ENCODE measurements at places on chromosomes 4 and X.

- DNase-seq = no peak
These were observed 16.8 kb downstream of the DCX start for GRCh38 chrX:111395149-111395548.

GRCh38 chr4:84235126-84235944 lies 263.8 kb downstream of the NKX6-1 start:
- DNase-seq = no peak

- no peak for DNase-seq
These were observed 40.1 kb upstream of the HELT start for GRCh38 chr4:184978211-184978610.

GRCh38 chr4:54709400-54709799 lies 51.6 kb downstream of the KIT start:
- DNase-seq = no peak

- DNase-seq = no peak
These were observed 237.0 kb downstream of the MGST2 start for GRCh38 chr4:139902321-139903320.

GRCh38 chr4:149980941-149981340 lies 97.3 kb upstream of the DCLK2 start:
- DNase-seq = peak; percentile 16

GRCh38 chr4:1047106-1047975 lies 35.9 kb downstream of the FGFRL1 start:
- no peak for DNase-seq

- no peak for DNase-seq
These were observed 22.8 kb upstream of the PDE6B start for GRCh38 chr4:602559-602942.

DNA sequence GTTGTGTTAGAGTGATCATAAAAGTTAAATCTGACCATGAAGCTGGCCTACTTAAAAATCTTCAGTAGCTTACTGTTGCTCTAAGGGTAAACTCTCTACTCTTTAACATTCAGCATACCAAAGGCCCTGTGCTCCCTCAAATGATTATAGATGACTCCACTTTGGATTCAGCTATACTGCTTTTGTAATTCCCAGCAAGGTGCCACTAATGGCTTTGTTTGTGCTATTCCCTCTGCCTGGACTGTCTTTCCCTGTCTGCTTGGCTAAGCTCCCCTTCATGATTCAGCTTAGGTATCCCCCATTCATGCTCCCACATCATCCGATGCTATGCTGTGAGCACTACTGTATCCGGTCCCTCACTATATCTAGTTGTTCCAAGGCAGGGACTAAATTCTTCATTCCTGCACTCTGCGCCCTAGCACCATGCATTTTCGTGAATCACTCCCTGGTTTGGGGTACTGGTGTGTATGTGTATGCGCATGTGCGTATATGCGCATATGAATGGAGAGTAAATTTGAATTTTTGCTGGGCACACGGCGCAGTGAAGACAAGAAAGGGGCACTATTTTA lies 453 bp upstream of the PBDC1 start:
- DNase-seq = peak; percentile 10

GRCh38 chr4:184142121-184143000 lies 75.3 kb downstream of the ENPP6 start:
- no peak for DNase-seq

- no peak for DNase-seq
These were observed 617 bp upstream of the GPR34 start for GRCh38 chrX:41688156-41688555.

DNA sequence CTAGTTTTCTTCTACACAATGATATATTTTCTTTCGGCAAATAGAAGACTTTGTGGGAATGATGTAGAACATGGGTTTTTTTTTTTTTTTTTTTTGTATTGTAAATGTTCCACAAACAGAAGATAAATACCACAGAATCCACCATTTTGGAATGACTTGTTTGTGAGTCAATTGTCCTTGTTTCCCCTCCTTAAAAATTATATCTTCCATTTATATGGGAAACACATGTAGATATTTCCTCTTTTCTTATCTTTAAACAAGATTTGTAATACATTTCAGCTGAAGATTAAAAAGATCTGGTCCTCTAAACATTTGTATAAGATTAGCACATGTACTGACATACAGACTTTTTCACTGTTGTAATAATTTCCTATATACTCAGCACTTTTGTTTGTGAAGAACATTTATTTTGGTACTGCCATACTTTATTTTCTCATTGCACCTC lies 304.6 kb downstream of the SPRY1 start:
- no peak for DNase-seq

GRCh38 chr4:141497627-141498026 lies 138.8 kb upstream of the IL15 start:
- DNase-seq = no peak

GRCh38 chrX:25296850-25297249 lies 281.1 kb upstream of the ARX start:
- no peak for DNase-seq

DNA sequence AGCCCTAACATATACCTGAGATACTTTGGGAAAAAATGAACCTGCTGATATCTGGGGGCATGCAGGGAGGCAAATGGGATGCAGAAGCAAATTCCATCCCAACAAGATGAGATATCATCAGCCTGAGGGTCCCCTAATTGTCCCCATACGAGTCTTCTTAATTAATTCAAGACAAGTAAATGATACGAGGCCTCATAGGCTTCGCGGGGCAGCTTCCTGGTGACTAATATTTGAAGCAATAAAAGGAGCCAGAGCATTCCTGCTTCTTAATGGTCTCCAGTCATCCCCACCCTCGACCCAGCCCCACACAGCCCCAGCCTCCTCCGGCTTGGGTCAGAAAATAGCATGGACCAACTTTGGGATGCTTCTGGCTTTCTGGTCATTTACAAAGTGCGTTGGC lies 99.6 kb upstream of the MSX1 start:
- DNase-seq = no peak

- no peak for DNase-seq
These were observed 25.2 kb upstream of the G3BP2 start for GRCh38 chr4:75698162-75698962.

DNA sequence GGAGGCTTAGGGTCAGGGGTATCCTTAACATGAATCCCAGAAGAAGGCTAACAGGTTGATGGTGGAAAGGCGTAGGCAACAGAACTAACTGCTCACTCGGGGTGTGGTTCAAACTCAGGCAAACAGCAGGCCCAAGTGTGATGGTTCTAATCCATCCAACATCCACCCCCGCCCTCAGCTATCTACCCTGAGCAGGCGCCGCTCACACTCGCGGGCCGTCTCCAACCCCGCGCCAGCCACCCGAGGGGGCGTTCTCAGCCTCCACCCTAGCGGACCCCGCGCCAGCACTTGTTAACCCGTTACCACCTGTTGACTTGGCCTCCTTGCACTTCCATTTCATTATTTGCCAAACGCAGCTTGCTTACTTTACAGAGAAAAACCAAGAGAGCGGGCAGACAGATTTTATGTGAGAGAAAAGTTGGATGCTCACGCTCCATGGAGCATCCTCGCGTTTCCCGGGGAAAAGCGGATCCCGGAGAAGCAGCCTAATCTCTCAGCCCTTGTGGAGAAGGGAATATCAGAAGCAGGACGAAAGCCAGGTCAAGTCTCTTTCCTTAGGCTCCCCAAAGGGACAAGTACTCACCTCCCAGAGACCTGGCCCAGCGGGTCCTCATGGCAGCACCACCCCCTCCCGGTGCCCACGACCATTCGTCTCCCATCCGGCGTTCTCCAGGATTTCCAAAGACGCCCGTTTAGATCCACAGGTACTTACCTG lies 773 bp downstream of the SNCA start:
- DNase-seq = no peak

DNA sequence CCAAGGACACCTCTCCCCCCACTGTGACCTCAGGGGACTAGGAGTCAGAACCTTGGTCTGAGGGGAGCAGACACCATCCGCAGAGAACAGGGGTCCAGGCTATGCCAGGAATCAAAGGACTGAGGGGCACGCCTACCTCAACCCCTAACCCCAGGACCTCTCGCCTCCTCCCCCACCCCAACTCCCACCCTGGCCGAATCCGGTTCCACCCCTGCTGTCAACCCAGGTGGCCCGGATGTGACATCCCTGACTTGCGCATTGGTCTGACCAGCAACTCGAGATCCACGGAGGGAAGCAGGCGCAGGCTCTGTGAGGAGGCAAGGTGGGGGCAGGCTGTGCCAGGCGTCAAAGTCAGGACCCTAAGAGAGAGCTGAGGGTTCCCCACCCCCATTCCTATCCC lies 468 bp upstream of the MAGEA4 start:
- no peak for DNase-seq

DNA sequence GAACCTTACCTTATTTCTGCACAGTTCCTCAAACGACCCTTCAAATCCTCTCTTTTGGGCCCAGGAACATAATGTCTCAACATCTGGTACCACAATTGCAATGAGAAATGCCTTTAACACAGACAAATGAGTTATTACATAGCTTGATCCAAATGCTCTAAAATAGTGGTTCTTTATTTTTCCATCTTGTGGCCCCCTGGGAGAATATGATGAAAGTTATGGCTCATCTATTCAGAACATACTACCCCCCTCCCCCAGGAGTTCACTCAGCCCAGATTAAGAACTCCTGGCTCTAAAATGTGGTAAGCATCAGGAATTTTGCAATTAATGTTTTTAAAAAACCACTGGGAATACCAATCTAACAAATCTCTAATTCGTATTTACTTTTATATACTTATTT lies 23.9 kb upstream of the CENPU start:
- DNase-seq = no peak

- DNase-seq = no peak
These were observed 51.4 kb upstream of the HHIP start for GRCh38 chr4:144594471-144594986.

- DNase-seq = peak; percentile 32
These were observed 53.2 kb upstream of the ABCG2 start for GRCh38 chr4:88211473-88212252.

GRCh38 chrX:13152518-13153185 lies 108.2 kb upstream of the FAM9C start:
- DNase-seq = no peak

GRCh38 chrX:33032700-33033099 lies 178.6 kb downstream of the DMD start:
- no peak for DNase-seq

GRCh38 chr4:121411151-121411744 lies 30.4 kb upstream of the QRFPR start:
- DNase-seq = no peak

- DNase-seq = no peak
These were observed 255.2 kb upstream of the SFRP2 start for GRCh38 chr4:154044108-154044531.

GRCh38 chrX:21153033-21153432 lies 221.2 kb upstream of the CNKSR2 start:
- DNase-seq = no peak

- DNase-seq = no peak
These were observed 11.9 kb upstream of the DCAF4L1 start for GRCh38 chr4:41969671-41970070.

DNA sequence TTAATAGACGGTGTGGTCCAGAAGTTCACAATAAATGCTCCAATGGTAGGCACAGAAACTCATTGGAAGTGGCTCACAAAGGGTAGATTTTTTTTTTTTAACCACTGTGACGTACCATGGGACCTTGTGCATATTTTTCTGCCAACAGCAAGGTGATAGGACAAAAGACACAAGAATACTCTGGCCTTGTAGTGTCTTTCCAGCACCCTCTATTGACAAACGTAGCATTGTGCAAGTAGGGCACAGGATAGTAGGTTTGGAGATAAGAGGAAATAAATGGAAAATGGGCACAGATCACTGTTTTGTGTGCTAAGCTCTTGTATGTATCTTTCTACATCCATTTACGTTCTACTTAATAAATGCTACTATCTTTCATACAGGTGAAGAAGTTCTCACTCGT lies 2054.9 kb downstream of the PCDH7 start:
- DNase-seq = no peak

DNA sequence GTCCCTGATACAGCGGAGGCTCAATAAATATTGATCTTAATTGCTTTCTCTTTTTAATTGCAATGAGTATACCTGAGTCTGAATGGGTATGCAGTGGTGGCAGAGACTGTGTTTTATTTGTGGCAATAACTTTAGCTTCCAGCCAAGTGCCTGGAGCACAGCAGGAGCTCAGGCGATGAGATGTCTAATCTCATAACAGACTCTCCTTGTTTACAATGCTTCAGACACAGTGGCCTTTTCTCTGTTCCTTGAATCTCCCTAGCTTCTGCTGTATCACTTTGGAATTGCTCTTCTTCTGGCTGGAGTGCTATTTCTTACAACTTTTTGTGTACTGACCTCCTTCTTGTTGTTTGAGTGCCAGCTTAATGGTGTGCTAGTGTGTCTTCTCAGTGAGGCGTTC lies 91.5 kb upstream of the UNC5C start:
- DNase-seq = no peak

DNA sequence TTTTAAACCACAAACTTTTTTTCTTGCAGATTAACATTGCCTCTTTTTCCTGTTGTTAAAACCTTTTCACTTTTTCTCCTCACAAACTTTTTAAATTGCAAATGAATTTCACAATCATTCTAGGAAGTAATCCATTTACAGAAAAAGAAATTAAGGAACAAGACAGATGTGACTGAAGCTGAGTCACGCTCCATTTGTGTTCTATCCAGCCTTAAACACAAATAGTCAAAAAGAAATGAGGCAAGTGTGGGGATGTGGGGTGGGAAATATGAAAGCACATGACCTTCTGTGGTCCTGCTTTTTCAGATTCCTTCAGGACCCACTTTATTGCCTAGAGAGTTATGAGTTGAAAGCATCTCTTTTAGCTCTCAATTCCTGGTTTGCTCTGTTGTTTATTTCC lies 197.0 kb downstream of the ADGRL3 start:
- no peak for DNase-seq

- DNase-seq = no peak
These were observed 16.4 kb upstream of the ADD1 start for GRCh38 chr4:2827071-2827873.

DNA sequence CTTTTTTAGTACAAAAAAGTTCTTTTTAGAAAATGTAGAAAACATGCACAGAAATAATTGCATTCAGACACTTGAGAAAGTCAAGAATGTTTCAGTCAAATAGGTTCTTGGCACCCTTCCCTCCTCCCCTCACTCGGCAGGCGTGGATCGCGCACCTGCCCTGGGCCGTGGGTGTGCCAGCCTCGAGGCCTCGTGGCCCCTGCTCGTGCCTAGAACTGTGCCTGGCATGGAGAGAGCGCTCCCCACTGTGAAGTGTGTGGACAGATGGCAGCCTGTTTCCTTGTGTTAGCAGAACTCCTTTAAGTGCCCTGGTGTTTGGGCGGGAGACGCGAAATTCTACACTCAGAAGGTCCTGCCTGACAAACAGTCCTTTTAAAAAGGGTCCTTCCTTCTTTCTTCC lies 14.7 kb downstream of the RGS12 start:
- DNase-seq = no peak

- no peak for DNase-seq
These were observed 2.9 kb upstream of the BGN start for GRCh38 chrX:153491918-153492317.

DNA sequence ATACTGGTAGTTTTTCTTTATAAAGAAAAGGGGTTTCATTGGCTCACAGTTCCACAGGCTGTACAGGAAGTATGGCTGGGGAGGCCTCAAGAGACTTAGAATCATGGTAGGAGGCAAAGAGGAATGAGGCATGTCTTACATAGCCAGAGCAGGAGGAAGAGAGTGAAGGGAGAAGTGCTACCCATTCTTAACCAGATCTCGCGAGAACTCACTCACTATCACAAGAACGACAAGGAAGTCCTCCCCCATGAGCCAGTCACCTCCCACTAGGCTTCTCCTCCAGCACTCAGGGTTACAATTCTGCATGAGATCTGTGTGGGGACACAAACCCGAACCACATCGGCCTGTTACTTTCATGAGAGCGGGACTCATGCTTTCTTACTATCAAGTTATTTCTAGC lies 240.5 kb downstream of the TENM3 start:
- no peak for DNase-seq

- no peak for DNase-seq
These were observed 232.9 kb upstream of the F9 start for GRCh38 chrX:139297638-139298037.
